H7 (cell line): ENCODE measurements at places on chromosomes 4 and X.

- no peak for DNase-seq
Measured at GRCh38 chrX:21528076-21528475, 130.1 kb downstream of the KLHL34 start.

GRCh38 chrX:20668550-20668949, 401.8 kb upstream of the RPS6KA3 start:
- no peak for DNase-seq

DNA sequence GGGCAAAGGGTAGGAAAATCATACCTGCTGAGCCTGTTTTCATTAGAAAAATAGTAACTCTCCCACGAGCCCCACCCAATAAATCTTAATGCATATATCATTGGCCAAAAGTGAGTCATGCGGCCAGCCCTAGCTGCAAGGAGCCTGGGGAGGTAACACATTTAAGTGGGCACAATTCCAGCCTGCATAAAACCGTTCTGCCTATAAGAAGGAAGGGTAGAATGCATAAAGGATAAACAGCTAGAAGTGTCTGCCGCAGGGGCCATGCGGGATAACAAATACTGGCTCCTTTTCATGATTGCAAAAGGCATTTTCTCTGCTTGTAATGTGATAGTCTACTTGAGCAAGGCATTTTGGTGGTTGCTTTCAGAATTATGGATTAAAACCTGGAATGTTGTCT, 37.1 kb downstream of the EFHC2 start:
- no peak for DNase-seq

DNA sequence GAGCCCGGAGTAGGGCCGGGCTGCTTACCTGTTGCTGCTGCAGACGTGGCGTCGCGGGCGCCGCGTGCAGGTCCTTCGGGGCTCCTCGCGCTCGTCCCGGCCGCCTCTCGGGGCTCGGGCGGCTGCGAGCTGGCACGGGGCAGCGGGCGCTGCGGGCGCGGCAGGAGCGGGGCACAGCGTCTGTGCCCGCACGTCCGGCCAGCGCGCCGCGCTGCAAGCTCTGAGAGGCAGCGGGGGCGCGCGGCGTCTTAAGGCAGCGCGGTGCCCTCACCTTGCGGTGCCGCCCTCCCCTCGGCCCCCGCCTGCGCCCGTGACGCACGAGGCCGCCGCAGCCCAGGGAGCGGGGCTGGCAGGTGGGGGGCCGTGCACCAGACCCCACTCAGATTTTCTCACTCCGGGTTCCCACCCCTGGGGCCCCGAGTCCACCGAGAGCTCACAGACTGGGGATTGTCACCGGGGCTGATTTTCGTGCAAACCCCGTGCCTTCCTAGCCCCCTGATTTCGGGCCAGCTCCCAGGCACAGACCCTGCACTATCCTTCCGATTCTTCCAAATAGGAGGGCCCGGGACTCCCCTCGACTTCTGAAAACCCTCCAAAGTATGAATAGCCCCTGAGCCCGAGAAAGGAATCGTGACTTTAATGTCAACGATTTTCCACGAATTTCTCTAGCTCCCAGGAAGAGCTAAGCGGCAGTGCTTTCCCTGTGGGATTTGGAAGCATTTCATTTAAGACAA, at the start of gene GPR101:
GPR101 (minus strand) TSS at position 222 of the 734 bp plus-strand sequence. CDS start 2,321 bp downstream, outside the sequence.
- peak; percentile 79 for DNase-seq

GRCh38 chrX:130395341-130395740, 6.4 kb upstream of the RBMX2 start:
- DNase-seq: no peak
